ENCODE measurements at places on chromosomes 3 and 15.

DNA sequence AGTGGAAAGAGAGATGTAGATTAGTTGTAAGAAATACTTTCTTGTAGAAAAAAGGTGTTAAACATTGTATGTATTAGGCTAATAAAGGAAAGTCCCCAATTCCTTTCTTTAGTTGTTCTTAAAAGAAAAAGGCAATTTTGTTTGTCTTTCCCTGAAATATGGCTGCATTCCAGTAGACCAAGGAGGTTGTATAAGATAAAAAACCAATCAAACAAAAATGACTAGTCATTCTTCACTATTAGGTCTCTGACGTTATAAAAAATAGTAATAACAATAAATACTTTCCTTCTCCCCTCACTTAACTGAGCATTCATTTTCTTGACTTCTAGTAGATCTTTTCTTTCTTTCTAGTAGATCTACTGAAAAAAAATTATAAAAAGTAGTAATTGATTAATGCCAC is 8.6 kb upstream of the PPM1L start:
- no peak for DNase-seq

- DNase-seq: peak; percentile 15
These were observed 276.5 kb upstream of the ATP11B start for GRCh38 chr3:182516597-182517336.

DNA sequence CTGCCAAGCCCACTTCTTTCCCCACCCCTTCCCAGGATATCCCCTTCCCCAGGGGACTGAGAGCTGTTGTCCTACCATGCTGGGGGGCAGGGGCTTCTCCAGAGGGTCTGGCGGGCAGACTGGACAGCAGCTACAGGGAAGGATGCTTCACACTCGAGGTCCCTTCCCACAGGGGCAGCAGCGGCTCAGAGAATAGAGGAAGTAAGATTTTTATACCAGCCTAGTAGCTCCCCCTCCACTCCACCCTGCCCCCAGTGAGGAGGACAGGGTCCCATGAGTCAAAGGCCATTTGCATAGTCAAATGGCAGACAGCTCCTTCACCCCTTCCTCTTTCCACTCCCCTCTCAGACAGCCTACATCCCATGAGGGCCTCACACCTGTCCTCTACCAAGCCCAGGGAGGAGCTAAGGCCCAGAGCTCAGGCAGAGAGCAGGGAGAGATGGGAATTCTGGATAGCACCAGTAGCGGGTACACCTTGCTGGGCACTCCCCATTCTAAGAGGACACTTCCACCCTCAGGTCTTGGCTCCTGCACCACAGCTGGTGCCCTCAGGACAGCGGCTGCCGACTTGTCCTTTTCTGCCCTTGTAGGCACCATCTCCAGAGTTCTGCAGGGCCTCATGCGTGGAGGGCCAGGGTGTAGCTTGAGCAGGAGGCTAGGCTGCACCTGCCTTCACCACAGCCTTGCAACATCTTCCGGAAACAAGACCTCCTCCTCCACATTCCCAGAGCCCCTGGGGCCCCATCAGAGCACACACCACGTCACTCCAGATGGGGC is at the start of gene TLR9:
Gene TLR9, minus strand, starts transcription at position 194 of the 777 bp plus-strand sequence. Its CDS starts 116 bp downstream, at position 78.
- DNase-seq: peak; percentile 92

- DNase-seq: no peak
These were observed 81.5 kb upstream of the KCNMB2 start for GRCh38 chr3:178454726-178455125.

DNA sequence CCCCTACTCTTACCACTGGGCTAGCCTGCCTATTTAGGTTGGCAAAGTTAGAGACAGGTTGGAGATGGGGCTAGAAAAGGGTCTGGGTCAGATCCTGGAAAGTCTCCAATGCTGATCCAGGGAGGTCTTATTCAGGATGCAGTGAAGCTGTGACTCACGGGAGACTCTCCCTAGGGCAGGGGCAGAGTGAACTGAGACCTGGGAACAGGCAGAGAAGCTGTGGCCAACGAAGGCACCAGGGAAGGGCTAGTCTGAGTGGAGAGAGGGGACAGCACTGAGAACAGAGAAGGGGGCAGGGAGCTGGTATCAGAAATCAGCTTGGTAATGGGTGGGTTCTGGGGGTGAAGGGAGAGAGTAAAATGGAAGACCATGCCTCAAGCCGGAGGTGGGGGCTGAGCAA is 2.2 kb downstream of the LTF start:
- DNase-seq: no peak

DNA sequence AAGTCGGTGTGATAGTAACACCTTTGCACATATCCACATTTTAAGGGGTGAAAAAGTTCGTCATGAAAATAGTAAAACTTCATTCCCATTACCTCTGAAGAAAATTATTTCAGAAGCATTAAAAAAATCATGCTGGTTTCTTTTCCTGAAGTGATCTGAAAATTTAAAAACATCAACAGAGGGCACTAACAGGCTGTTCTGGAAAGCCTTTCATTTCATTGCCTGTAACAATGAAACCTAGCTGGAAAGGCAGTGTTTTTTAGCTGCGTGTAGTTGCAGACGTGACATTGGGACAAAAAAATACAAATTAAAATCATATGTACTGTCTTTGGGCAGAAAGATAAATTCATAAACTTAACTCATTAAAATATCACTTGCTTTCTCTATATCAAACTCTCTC is 993.8 kb downstream of the GBE1 start:
- DNase-seq: no peak

DNA sequence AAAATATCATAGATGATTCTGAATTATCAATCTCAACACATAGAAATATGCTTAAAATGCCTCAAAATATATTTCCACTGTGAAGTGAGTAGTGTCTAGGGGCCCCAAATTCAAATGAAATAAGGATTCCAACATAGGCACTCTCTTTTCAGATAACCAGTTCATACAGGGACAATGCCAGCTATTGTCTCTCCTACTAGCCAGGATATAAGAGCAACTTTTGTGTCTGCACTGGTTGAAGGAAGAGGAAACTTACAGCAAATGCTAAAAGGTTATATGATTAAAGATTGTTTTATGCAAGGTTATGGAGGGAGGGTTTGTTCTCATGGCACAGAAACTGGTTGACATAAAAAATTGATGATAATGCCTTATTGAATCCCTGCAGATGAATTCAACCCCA is 579.4 kb upstream of the ALCAM start:
- no peak for DNase-seq

- DNase-seq: peak; percentile 40
These were observed 586.4 kb downstream of the GRM7 start for GRCh38 chr3:7447197-7447769.

DNA sequence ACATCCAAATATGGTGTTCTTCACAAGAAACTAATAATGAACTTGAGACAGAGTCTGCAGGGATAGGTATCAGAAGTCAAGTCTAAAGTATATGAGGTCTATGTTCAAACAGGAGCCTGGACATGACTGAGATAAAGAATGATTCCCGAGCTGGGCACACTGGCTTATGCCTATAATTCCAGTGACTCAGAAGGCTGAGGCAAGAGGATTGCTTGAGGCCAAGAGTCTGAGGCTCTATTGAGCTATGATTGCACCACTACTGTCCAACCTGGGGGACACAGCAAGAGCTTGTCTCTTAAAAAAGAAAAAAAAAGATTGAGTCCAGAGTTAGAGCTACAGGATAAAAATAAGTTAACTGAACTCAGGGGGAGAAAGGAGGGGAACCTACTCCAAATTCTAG is 246.5 kb downstream of the LRRN1 start:
- DNase-seq: no peak

DNA sequence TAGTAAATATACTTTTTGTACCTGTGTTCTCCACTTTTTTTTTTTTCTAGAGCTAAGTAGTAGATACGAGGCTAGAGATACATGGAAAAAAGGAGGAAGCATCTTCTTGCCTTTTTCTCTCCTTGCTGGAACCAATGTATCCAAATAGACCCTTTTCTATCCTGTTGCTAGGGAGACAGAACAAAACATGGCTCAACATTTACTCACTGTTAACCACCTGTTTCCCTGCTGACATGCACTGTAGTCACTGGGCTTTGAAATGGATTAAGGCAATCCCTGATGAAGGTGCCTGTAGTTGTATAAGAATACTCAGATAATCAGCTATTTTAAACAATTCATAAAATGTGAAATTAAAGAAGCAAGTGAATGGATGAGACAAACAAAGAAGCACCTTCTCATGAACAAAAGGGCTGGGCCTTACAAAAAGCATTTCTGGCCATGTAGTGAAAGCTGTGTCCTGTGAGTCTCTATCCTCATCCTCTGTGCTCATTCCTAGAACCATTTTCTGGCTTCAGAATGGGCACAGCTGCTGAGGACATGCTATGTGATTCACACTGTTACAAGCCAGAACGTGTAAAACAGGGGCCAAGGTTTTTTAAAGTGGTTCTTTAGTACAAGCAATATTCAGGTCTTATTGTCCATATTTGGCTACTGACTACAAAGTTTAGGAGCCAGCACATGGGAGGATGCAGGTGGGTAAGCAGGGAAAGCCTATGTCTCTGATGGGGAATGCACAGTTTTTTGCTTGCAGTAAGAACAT is 100.4 kb upstream of the NDN start:
- no peak for DNase-seq

GRCh38 chr3:101571028-101571895 is 2.7 kb upstream of the PCNP start:
- no peak for DNase-seq

GRCh38 chr3:11690863-11691766 is 47.4 kb upstream of the VGLL4 start:
- DNase-seq: no peak

DNA sequence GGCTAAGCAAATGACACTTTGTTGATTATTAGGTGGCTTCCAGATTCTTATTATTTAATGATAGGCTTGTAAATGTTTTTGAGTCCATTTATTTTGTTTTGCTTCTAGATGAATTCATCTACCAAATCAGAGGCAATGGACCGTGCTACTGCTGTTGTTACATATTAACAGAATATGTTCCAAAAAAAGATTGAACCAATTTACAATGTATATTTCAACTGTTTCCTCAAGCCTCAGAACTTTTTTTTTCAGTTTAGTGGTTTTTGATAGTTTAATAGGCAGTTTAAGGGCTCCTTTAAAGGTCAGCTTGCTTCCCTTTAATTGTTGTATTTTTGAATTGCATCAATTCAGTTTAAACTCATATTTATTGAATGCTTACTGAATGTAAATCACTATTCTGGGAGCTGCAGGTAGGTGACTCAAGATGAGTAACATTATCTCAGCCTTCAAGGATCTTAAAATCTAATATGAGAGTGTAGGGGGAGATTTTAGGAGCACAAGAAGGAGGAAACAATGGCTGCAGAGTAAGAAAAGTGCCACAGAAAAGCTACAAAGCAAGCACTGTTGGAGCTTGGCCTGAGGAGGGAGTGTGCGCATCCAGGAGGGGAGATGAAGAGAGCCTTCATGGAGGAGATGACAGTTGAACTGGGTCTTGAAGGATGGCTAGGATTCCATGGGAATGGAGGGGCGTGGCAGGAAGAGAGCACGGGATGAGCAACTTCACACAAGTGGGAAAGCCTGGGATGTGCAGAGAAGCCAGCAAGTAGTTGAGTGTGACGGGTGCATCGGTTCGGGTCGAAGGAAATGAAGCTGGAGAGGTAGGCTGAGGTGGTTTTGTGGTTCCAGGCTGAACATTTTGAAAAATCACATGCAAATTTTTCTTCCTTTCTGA is 14.7 kb downstream of the MAP2K1 start:
- DNase-seq: peak; percentile 50

GRCh38 chr15:94125156-94125555 is 106.2 kb upstream of the MCTP2 start:
- no peak for DNase-seq

- DNase-seq: no peak
These were observed 113.0 kb downstream of the PDE8A start for GRCh38 chr15:85094685-85095084.

GRCh38 chr3:126117212-126117611 is 33.3 kb upstream of the SLC41A3 start:
- DNase-seq: no peak

DNA sequence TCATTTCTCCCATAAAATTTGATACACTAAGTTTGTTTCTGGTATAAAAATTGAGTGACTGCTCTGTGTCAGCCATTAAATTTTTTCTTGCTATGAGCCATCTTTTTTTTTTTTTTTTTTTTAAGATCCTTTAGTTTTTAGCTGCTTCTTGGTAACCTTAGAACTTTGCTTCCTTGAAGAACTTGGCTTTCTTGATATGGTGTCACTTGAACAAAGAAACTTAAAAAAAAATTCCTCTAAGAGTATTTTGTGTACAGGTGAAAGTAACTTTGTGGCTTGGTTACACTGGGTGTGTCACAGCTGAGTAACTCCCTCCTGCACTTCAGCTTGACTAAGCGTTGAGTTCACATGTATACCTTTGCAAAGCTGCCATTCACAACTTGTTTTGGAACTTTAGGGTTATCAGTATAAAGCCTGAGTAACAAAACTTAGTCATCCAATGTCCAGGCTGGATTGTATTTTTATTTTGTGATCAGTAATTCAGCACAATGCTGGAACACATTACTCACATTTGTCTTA is 6.5 kb downstream of the CHD2 start:
- peak; percentile 67 for DNase-seq

DNA sequence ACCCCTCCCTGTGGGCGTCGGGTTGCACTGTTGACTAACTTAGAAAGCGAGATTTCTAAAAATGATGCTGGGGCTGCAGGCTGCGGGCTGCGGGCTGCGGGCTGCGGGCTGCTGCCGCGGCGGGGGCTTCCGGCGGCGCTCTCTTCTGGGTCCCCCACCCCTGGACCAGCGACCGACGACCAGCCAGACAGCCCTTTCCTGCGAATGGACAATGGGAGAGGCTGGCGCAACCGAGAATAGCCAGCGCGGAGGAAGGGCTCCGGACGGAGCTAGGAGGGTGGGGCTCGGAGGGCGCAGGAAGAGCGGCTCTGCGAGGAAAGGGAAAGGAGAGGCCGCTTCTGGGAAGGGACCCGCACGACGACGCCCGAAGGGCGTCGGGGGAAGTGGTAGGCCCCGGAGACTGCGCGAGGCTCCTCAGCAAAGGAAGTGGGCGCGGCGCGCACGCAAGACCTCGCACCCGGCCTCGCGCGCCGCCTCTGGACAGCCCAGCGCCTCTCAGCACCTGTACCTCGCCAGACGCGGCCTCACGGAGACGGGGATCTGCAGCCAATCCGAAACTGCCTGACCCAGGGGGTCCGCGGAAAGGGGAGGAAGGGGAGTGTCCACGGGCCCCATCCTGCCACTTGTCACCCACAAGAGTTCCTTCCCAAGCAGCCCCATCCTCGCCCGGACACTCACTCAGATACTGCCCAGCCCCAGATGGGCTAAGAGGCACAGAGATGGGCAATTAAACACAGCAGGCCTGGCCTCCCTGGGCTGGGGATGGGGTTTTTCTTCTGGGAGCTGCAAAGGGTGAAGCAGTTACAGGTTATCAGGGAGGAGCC is 70.7 kb downstream of the SLC12A8 start:
- DNase-seq: no peak

GRCh38 chr3:191762323-191762960 is 301.5 kb downstream of the PYDC2 start:
- no peak for DNase-seq

- no peak for DNase-seq
These were observed 2.7 kb upstream of the C2CD4A start for GRCh38 chr15:62063825-62064635.

DNA sequence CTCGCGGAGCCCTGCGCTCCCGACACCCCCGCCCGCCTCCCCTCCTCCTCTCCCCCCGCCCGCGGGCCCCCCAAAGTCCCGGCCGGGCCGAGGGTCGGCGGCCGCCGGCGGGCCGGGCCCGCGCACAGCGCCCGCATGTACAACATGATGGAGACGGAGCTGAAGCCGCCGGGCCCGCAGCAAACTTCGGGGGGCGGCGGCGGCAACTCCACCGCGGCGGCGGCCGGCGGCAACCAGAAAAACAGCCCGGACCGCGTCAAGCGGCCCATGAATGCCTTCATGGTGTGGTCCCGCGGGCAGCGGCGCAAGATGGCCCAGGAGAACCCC is 464 bp downstream of the SOX2 start:
- no peak for DNase-seq

- DNase-seq: peak; percentile 3
These were observed 168.0 kb upstream of the STT3B start for GRCh38 chr3:31364711-31365110.

Data from NAMALWA (cell line).